Stimulated activated CD4-positive, alpha-beta T cell treated with anti-CD3 and anti-CD28 coated beads, Interleukin-1b, Interleukin-23, amount 100 ng/mL, for 1 hour (primary cell): ENCODE measurements at places on chromosomes 1 and 21.

DNA sequence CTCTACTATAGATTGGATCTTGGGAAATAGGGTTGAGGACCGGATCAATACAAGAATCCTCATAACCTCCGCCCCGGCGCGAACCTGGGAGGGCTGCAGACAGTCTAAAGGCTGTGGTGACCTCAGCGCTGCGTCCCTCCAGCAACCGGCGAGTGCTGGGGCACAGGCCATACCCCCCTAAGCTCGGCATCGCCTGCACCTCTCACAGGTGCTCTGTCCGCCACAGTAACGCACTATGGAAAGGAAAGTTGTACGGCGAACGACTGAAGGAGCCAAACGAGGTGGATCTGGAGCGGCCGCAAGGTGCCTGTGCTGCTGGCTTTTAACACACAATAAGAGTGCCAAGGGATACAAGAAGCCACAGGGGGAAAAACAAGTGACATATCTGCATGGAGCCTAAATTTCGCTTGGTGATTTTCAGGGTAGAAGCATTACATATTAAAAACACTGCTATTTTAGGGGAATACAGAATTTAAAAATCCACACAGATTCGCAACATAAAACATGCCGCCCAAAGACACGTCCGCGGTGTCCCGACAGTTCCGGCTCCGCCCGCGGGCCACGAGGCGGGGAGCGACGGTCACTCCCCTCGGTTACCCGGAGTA is 1.4 kb upstream of the RBM15 start:
- DNase-seq: no peak

- no peak for DNase-seq
These were observed 91.9 kb downstream of the NFIA start for GRCh38 chr1:61174060-61174795.

GRCh38 chr1:214397497-214397896 is 116.5 kb downstream of the SMYD2 start:
- DNase-seq: no peak

GRCh38 chr1:184222652-184223052 is 164.2 kb upstream of the C1orf21 start:
- peak; percentile 8 for DNase-seq

DNA sequence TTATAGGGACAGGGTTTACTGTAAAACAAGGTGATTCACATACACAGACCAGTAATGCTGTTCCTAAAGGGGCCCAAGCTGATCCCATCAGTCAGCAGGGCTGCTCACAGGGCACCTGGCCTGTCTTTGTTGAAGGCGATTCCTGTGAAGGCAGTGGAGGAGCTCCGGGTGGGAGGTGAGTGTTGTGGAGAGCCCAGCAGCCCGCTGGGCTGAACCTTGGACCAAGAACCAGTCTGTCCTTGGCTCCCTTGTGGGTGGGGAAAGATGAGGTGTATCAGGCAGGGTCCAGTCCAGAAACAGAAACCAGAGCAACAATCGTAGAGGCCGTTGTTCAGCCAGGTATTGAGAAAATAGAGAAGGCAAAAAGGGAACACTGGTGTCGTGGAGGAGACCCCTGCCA is 12.5 kb downstream of the PDXK start:
- DNase-seq: no peak

GRCh38 chr21:46617267-46618051 is 12.6 kb upstream of the S100B start:
- DNase-seq: no peak

- DNase-seq: no peak
These were observed 5.1 kb upstream of the HES4 start for GRCh38 chr1:1004780-1005697.

- no peak for DNase-seq
These were observed 23.9 kb downstream of the SLC2A1 start for GRCh38 chr1:42934541-42935312.

- no peak for DNase-seq
These were observed 48.0 kb downstream of the MAB21L3 start for GRCh38 chr1:116159177-116159576.

DNA sequence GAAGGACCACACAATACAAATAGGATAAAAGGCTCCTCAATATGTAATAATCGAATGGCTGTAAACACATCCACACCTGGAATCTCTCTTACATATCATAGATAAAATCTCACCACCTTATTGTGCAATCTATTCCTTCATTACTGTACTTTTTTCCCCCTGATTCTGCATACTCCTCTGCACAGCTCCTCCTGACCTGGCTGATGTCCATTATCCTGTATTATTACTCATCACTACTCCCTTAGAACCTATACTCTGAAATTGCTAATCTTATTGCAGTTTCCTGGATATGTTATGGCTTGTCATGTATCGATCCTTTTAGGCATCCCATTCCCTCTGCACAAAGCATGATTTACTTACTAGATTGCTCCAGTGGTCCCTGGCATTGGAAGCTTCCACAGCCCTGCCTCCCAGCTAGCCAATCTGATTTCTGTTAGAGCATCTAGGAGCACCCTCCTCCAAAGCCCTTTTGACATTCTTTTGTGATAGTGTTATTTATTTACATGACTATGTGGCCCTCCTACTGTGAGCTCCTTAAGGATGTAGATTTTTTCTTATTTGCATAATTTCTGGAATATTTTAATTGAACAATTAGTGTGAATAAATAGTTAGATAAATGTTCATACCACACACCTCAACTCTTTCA is 24.2 kb upstream of the PHGDH start:
- no peak for DNase-seq

DNA sequence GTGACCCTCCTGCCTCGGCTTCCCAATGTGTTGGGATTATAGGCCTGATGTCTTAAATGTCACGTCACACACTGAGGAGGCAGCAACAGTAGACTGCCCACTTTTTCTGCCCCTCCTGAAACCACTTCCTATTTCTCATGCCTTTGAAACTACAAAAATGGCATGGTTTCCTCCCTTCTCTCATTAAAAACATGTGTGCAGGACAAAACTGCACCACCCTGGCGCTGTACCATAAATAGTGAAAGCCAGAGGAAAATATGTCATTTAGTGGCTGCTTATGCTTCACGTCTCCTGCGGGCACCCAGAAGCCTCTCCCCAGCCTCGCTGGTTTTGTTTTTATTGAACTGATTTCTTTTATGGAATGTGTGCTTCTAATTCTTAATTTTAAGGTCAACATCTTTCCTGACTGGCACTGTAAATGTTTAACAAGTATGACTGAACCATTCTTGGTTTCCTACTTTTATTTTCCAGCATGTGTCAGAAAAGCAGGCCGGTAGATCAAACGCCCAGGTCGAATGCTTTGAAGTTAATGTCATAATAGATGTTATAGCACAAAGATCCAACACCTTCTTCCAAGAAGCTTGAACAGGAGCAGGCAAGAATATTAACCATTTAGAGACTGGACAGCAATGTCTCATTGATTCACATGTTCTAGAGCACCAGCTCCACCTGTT is 59.6 kb upstream of the C1orf87 start:
- no peak for DNase-seq

GRCh38 chr1:214417545-214418210 is 133.7 kb downstream of the PTPN14 start:
- no peak for DNase-seq

DNA sequence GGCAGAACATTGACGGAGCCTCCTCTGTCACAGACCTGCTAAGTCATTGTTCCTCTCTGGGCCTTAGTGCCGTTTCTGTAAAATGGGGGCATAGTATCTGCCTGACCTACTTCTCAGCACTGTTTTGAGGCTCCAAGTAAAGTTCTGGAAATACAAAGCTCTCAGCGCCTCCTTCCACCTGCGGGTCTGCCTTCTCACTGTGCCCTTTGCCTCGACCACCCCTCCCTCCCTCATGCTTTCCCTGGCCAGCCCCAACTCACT is 15.4 kb upstream of the WASF2 start:
- DNase-seq: no peak

- DNase-seq: no peak
These were observed 253.0 kb downstream of the GPR52 start for GRCh38 chr1:174700775-174701174.

GRCh38 chr1:165424454-165425216 is 20.3 kb downstream of the RXRG start:
- DNase-seq: no peak

- no peak for DNase-seq
These were observed 39.7 kb upstream of the WASF2 start for GRCh38 chr1:27529704-27530018.

DNA sequence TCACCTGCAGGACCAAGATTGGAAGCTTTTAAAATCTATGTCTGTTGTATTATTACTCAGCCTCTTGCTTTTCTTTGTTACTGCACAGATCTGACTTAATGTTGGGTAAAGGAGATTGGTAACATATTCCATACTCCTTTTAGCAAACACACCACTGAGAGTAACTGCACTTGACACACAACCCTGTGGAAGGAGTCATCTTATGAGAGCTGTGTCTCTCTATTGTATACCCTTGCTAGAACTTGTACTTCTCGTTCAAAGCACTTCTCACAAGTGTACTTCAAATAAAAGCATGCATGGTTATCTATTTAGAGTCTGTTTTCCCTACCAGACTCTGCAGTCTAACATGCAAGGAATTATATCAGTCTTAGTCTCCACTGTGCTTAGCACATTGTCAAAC is 813.4 kb downstream of the ADGRL2 start:
- no peak for DNase-seq

DNA sequence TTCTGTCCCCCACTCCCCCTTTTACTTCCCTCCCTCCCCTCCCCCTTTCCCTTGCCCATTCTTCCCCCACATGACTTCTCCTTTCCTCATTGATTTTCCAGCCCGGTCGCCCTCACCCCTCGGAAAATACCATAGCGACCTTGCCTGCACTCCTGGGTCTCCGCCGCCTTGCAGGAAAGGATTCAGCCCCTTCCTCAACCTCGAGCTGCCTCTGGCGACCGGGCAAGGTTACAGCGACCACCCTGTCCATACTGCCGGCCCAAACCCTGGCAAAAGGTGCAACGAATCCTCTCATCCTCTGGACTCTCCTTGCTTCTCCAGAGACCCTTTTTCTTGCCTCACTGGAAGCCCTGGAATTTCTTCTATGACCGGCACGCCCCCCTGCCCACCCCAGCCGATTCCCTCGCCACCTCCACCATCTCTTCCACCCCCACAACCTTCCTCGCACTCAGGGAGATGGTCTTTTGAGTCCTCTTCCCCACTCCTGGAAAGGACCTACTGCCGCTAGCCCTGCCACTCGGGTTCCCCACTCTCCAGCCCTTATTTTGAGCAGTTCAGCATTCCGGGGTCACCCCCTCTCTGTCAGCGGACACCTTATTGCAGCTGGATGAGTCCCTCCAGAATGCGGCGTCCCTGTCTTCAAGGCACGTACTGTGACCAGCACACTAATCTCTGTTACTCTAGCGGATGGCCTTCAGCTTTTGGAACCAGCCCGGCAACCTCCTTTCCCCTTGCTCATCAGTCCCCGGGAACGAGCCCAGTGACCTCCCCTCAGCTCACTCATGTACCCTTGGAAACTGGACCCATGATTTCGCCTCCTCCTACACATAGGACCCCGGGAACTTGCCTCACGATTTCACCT is 846 bp downstream of the NSUN4 start:
- no peak for DNase-seq

GRCh38 chr1:115830963-115831362 is 10.0 kb downstream of the NHLH2 start:
- DNase-seq: no peak

- peak; percentile 10 for DNase-seq
These were observed at the start of gene RALGPS2 for GRCh38 chr1:178724728-178725465. Gene RALGPS2, plus strand, starts transcription at chr1:178725244. Its CDS starts 51,521 bp downstream, at chr1:178776765.

DNA sequence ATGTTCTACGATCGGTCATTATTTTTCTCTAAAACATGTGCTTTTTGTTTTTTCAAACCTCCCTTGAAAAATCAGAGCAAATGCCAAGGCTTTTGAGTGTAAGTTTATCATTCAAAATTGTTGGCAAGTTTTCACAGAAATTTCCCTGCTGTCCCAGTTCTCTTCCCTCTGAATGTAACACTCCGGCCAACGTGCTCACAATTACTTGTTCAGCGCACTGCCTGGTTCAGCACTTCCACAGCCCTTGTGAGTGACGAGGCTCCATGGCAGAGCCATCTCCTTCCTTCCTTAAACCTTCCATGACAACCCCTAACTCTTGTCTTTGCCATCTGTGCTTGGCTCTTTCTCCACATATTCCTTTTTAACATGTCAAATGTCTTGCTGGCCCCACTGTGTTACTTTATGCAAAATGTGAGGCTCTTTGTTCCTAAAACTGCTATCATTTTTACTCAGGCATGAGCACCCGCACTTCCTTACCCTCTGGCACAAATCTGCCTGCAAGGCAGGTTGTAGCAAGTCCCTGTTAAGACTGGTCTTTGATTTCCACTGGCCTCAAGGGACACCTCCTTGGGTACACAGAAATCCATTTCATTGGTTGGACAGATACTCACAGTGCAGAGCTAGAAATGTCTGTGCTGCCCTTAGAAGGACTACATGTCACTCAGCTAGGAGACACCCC is 142.8 kb downstream of the HUNK start:
- no peak for DNase-seq

- DNase-seq: no peak
These were observed 106.0 kb upstream of the SOD1 start for GRCh38 chr21:31553461-31553860.
